ENCODE measurements at places on chromosomes 2 and 18.

- DNase-seq: no peak
Observed at GRCh38 chr2:141493936-141494335, 636.9 kb downstream of the LRP1B start.

- peak; percentile 23 for DNase-seq
Observed at GRCh38 chr2:191678437-191679100, 633 bp downstream of the NABP1 start.

DNA sequence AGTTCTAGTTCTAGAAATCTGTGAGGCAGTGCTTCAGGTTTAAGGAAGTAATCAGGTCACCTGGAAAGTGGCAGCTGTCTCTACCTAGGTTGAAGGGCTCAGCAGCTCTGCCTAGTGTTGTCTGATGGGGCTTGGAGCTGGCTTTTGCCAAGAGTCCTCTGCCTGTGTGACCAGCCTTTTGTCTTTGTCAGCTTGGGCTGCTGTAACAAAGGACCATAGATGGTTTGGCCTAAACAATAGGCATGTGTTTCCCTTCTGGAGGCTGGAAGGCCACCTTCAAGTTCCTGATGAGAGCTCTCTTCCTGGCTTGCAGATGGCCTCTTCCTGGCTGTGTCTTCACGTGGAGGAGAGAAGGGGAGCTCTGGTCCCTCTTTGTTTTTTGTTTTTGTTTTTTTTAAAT is 13.3 kb downstream of the UBE2F start:
- no peak for DNase-seq

DNA sequence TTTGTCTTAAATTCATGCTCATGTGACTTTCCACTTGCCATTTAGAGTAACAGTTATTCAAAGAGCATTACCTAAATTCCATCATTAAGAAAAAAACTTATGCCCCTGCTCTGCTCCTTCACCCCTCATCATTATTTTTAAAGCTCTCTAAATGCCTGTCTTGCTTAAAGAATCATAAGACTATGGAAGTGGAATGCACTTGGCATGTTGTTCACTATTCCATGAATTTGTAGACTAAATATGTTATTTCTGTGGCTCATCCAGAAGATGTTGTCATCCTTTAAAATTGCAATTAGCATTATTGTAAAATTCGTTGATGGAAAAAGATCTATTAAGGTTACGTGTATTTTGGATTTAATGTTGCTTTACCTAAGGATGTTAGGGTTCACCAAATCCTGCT is 61.8 kb downstream of the FMNL2 start:
- DNase-seq: no peak

- DNase-seq: no peak
Observed at GRCh38 chr2:227401550-227401949, 13.8 kb upstream of the SCYGR1 start.

- DNase-seq: no peak
Observed at GRCh38 chr2:168515502-168515901, 59.4 kb downstream of the CERS6 start.

DNA sequence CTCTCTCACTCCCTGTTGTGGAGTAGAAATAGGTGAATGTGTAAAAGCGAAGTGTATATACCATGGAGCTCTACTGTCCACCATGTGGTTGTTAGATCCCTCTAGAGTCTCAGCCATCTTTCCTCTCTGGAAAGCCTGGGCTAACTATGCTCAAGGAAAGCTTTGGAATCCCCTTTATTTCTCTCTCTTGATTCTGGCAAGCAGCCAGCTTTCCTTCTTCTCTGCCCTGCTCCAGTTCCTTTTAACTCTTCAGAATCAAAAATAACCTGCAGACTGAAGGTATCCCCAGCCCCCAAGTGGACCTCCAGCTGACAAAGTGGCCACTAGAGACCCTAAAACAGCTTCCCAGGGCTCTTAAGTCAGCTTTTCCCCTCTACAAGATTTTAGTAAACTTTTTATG is 381.9 kb downstream of the PLCL1 start:
- no peak for DNase-seq

DNA sequence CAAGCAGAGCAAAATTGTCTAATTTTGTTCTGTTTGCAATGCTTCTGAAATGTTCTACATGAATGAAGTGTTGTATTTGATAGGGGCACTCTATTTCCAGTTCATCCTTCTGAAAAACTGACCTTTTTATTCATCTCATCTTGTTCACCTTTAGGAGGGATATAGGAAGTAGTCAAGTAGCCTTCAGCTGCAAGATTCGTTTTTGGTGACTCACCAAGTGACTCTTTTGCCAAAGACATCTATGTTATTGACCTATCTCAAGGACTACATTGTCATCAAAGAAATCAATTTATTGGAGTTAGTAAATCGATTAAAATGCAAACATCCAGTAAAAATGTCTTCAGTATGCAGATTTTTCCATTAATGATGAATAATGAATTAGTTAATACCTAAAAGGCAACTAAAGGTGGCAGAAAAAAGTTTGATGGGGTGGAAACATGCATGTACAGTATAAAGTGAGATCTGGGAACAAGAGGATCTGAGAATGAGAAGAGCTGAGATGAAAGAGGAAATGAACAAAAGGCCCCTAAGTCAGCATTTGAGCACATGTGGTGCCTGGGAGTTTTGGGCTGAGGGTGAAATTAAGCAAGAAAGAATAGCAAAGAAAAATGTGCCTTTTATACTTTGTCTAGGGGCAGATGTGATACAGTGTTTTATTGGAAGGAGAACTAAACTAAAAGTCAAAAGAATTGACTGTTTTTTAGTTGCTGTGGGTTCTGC is 255.1 kb upstream of the LINC00305 start:
- DNase-seq: no peak

DNA sequence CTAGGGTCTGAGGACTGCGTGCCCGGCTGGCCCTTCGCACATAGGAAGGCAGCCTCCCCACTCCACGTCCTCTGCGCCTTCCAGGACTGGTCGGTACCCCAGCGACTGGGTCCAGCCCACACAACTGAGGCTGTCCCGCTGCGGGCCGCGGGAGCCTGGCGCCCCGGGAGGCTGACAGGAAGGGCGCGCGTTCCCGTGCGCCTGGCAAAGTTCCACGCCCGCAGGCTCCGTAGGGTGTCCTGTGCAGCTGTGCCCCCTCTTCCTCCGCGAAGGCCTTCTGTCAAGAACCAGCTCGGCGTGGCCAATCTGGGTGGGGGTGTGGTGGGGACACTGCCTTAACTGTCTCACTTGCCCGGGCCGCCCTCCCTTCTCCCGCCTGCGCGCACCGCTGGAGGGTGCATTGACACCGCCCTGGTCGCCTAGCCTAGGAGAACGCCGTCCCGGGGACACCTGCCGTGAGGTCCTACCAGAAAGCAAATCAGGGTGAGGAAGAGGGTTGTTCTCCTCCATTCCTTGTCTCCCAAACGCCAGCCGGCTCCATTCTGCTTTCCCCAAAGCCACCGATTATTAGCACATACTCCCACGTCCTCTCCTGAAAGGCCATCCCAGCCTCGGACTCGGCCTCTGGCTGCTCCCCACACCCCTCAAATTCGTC is 618 bp upstream of the LYPD1 start:
- no peak for DNase-seq

- DNase-seq: no peak
Observed at GRCh38 chr2:8171608-8172007, 510.2 kb upstream of the ID2 start.

GRCh38 chr18:48842259-48843061 is 108.3 kb downstream of the SMAD7 start:
- DNase-seq: peak; percentile 30

- no peak for DNase-seq
Observed at GRCh38 chr2:44869761-44870160, 71.7 kb upstream of the SIX3 start.

DNA sequence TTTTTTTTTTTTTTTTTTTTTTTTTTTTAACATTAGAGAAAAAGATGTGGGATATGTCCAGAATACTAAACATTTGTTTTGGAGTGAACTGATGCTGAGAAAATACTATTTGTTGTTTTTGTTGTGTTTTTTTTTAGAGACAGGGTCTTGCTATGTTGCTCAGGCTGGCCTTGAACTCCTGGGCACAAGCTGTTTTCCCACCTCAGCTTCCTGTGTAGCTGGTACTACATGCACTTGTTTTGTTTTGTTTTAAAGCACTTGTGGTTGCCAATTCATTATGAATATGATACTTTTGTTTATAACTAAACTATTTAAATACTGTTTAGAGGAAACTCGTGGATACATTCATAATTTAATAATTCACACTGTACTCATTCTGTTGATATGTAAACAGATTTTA is 33.4 kb upstream of the DYSF start:
- no peak for DNase-seq

DNA sequence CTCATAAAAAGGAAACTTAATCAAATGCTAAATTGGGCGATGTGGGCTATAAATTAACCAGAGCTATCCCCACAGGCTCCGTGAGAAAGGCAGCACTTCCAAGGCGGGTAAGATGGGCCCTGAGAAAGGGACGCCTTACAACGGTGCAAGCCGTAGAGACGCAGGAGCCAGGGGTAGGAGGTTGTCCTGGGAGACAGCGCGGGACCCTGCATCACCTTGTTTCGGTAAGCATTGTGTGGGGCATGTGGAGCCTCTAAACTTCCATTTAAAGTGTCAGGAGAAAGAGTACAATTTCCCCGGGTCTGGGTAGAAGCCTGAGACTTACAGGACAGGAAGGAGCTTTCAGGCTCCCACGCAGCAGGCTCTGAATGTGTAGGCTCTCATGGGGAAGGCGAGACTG is 1.2 kb upstream of the PER2 start:
- DNase-seq: no peak

GRCh38 chr2:168089200-168089599 is 158.2 kb downstream of the STK39 start:
- DNase-seq: no peak

GRCh38 chr2:176599796-176600485 is 330.7 kb downstream of the MTX2 start:
- DNase-seq: no peak

- no peak for DNase-seq
Observed at GRCh38 chr2:4258563-4258962, 555.2 kb downstream of the DCDC2C start.

GRCh38 chr2:219435701-219436100 is 1.1 kb downstream of the SPEG start:
- no peak for DNase-seq

GRCh38 chr2:207624185-207625013 is 795 bp downstream of the METTL21A start:
- DNase-seq: peak; percentile 45

DNA sequence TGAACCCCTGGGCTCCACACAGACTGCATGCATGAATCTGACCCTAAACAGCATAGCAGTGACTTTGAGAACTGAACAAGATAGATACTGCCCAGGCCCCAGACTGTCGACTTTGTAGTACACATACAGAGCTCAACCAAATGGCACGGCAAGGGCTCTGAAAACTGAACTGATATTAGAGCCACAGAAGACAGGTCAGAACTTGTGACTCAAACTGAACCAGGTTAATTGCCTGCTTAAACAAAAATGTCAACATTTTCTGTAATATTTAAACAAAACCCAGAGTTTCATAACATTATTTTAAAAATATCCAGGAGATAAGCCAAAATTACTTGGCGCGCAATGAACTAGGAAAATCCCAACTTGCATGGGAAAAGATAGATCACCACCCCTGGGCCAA is 260.3 kb downstream of the TPGS2 start:
- DNase-seq: no peak

DNA sequence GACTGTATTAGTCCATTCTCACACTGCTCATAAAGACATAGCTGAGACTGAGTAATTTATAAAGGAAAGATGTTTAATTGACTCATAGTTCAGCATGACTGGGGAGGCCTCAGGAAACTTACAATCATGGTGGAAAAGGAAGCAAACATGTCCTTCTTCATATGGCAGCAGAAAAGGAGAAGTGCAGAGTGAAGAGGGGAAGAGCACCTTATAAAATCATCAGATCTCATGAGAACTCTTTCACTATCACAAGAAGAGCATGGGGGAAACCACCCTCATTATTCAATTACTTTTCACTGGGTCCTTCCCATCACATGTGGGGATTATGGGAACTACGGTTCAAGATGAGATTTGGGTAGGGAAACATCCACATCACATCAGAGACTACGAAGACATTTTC is 43.0 kb upstream of the CAVIN2 start:
- no peak for DNase-seq

DNA sequence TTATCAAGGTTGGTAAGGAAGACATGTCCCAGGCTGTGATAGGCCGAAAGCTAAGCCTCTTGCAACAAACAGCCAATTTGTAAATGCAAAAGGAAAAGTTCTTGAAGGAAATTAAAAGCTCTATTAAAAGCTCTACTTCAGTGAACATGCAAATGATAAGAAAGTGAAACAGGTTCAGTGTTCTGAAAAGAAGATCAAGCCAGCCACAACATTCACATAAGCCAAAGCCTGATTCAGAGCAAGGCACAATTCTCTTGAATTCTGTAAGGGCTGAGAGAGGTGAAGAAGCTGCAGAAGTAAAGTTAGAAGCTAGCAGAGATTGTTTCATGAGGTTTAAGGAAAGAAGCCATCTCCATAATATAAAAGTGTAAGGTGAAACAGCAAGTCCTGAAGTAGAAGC is 1259.5 kb upstream of the PIK3C3 start:
- DNase-seq: no peak

DNA sequence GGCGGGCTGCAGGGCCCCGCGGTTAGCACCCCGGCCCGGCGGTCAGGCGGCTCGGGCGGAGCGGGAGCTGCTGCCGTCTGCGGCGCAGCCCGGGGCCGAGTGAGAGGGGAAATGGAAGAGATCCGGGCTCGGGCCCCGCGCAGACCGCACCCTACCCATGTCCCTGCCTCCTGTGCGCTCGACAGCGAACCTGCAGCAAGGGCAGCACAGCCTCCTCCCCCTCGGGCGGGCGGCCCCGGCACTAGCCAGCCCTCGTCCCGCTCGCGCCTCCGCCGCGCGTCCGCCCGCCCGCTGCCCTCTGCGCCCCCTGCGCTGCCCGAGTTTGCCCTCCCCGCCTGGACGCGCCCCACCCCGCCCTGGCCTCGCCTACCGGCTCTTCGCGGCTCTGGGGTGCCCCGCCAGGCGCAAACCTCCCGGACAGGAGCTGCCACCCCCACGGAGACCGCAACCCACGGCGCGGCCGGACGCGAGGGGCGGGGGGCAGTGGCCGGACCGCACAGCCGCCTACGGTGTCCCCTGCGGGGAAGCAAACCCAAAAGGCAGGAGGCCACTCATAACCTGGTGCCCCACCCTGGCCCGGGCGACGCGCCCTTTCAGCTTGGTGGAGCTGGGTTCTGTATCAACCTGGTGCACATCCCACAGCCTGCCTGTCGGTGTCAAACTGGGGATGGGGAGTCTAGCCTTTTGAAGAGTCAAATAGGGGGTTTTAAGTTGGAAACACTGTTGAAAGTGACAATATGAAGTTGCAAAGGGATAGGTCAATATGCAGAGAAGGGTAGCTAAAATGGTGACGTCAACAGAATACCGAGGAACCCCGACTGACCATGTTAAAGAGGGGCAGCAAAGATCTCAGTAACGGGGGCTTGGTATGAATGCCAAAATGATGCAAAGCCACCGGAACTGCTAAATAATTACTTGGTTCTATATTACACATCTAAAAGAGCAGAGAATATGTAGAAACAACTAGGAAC is at the start of gene IHH:
Gene IHH (minus strand): TSS at position 101 of the 971 bp plus-strand sequence. CDS start 454 bp downstream, outside the sequence.
- DNase-seq: no peak
